LHCN-M2 (cell line): ENCODE measurements at places on chromosomes 3 and 15.

DNA sequence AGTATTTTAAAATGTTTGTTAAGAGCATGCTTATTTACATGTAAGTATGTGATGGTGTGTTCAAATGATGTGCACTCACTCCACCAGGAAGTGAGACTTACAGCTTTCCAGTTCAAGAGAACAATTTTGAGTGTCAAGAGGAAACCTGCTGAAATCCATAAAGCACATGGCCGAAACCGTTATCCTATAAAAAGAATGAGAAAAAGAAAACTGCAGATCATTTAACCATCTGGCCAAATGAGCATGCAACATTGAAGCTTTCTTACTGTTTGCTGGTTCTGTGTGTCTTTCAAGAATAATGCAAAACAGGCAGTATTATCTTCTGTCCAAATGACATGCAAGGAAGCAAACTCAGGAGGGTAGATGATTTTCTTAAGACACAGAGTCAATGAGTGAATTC is 26.3 kb downstream of the GABRR3 start:
- DNase-seq, result no peak

DNA sequence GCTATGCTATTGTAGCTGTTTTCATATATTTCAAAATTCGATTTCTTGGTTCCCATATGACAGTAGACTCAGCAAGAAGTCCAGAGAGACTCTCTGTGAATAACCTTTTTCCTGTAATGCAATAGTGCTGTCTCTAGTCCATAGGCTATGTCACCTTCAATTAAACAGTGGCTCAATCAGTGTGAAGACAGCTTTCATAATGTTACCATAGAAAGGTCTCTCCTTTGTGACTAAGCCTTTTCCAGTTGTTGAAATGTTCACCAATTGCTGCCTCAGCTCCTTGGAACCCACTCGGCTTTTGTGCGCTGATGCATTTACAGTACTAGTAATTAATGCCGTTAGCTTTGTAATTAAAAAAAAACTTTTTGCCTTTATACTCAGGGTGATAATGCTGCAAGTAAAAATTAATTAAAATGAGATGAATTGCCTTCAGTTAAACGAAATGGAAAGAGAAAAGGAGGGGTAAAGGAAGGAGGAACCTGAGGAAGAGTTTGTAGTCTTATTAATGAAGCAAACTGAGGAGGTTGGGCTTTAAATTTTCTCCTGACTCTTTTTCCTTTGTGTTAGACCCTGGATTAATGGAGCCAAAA is 214.8 kb downstream of the LSAMP start:
- no peak for DNase-seq

GRCh38 chr3:52402706-52403270 is 42.1 kb downstream of the SEMA3G start:
- no peak for DNase-seq

DNA sequence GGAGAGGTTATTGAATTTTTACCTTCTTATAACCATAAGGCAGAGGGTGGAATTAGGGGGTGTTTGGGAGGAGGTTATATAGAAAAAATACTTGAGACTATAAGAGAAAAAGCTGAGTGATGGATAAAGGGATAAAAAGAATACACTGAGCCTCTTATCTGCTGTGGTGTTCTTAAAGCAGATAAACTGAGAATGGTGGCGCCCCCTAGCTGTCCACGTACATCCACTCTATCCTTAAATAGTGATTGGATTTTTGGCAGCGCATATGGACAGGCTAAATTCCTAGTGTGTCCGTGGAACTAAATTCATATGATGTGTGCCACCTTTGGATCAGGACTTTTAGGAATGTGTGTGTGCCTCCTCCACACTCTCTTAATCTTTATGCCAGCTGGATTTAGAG is 121.1 kb downstream of the OXSM start:
- peak; percentile 49 for DNase-seq
